ENCODE measurements at places on chromosomes 2 and 18.

DNA sequence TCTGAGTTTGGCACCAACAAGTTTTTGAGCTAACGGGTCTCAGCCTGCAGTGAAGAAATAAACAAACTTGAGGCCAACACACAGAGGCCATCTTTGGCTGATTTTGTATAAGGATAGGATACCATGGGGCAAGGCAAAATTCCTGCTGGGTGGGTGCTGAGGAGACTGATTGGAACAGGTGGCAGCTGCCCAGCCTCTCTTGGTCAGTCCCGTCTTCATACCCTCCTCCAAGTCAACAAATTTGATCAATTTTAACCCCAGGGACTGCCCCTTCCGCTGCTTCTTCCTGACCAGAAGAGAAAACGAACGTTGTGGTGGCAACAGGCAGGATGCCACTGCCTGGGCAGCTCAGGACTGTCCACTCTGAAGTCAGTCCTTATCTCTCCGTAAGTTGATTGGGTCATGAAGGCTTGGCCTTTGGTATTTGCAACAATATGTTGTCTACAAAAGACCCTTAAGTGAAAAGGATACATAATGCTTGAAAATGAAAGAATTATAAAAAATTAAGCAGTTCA is 139.3 kb downstream of the SPP2 start:
- no peak for DNase-seq

- no peak for DNase-seq
Observed at GRCh38 chr2:26891-27290, 19.4 kb downstream of the FAM110C start.

GRCh38 chr18:58212274-58212673 is 168.2 kb downstream of the NEDD4L start:
- DNase-seq, result no peak

GRCh38 chr2:54839461-54840255 is 116.2 kb downstream of the EML6 start:
- no peak for DNase-seq

DNA sequence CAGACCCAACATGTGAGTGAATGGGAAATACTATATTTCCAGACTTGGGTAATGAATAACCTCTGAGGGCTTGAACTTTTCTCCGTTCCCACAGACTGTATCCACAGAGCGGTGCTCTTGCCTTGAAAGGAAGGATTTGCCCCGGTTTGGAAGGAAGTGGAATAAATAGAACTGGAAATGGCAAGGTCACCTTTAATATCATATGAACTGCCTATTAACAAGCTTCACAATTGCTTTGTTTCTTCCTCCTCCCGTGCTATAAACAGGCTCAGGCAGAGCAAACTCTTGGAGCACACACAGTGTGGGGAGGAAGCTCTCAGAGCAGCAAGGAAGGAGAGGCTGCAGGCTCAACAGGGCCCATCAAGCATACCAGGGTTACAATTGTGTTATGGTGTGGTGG is 28.5 kb upstream of the DARS1 start:
- DNase-seq, result no peak

- DNase-seq, result no peak
Observed at GRCh38 chr2:237682856-237683670, 55.7 kb downstream of the LRRFIP1 start.

- DNase-seq, result no peak
Observed at GRCh38 chr18:67597759-67598158, 81.2 kb upstream of the DSEL start.

GRCh38 chr18:76621782-76622495 is 126.9 kb upstream of the ZNF516 start:
- no peak for DNase-seq

DNA sequence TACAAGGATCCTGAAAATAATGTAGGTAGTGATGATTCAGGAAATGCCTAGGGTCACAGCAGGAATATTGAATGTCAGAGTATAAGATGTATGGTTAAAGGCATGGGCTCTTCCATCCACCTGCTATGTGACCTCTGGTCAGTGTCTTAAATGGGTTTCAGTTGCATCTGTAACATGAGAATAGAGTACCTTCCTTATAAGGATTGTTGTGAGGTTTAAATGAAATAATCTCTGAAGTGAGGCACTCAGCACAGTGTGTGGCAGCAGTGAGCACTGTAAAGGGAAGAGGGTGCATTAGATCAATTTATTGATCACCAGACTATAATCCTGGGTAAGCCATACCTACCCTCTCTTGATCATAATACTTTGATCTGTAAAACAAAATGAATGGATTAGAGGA is 319.1 kb downstream of the SLC4A3 start:
- no peak for DNase-seq

DNA sequence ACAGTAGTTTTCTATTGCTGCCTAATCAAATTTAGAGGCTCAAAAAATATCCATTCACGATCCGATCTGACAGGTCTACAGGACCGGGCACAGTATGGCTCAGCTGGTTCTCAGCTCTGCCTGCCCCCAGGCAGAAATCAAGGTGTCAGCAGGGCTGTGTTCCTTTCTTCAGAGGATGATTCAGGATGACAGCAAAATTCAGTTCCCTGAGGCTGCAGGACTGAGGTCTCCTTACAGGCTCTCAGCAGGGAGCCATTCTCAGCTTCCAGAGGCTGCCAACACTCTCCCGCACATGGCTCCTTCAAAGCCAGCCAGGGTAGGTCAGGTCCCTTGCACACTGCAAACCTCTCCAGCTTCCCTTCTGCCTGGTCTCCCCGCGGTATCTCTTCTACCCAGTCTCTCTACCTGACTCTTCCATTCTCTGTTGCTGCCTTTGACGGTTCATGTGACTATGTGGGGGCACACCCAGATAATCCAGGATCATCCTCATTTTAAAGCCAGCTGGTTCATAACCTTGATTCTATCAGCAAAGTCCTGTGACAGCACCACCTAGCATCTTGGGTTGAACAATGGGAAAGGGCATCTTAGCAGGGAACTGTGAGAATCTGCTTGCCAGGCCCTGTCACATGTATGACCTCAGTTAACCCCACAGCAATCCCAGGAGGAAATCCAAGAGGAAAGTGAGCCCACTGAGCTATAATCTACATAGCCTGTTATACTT is 50.4 kb downstream of the UXS1 start:
- no peak for DNase-seq

DNA sequence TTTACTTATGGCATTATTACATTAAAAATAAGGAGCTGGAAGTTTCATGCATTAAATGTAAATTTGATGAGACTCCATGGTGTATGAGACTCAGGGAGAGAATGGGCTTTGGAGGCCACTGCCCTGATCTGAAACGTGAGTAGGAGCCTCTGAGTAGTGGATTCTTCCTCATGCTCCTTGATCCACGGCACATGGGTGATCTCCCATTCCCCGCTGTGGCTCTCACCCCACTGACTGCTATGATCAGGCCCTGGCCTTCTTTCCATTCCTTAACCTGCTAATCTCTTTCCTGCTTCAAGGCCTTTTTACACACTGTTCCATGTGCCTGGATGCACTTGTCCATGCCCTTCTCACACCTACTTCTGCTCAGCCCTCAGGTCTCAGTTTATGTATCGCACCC is 68.4 kb downstream of the SMAD7 start:
- no peak for DNase-seq

DNA sequence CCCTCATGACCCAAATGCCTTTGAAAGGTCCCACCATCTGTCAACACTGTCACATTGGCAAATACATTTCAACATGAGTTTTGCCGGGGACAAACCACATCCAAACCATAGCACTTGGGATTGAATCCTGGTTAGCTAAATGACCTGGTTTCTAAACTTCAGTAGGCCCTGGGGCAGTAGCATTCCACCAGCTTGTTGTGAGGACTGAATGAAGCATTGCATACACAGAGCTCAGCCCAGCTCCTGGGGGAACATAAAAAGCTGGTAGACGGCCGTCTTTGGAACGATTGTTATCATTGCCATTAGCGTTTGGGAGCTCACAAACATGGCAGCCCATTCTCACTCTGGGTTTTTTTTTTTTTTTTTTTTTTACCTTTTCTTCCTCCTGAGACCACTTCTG is 57.5 kb upstream of the CXCR4 start:
- DNase-seq, result no peak

- no peak for DNase-seq
Observed at GRCh38 chr18:3649633-3650426, 199.9 kb downstream of the TGIF1 start.

- no peak for DNase-seq
Observed at GRCh38 chr2:74155830-74156229, 8.1 kb upstream of the BOLA3 start.

Data from activated CD4-positive, alpha-beta T cell treated with anti-CD3 and anti-CD28 coated beads, Interleukin-2, amount 50 U/mL, for 4 hours (primary cell).